ENCODE measurements at places on chromosomes 3 and 15. TPM values are rescaled to one million over a fixed set of nuclear protein-coding genes. Genes with fewer than 3 reads are reported as not detected.

- H3K36me3 ChIP-seq, result no peaks in the 10 kb centered on the region
- peaks cover 26% of the 10 kb centered on the region for H3K4me1 ChIP-seq
- peak overlapping the region; percentile 31 for H3K4me3 ChIP-seq
- H3K27me3 ChIP-seq, result no peaks in the 10 kb centered on the region
Measured at GRCh38 chr3:175432376-175433025, 573.4 kb downstream of the NAALADL2 start.

- DNase-seq, result peak; percentile 52
- no peak overlapping the region for H3K27ac ChIP-seq
- no peaks in the 10 kb centered on the region for H3K36me3 ChIP-seq
Measured at GRCh38 chr3:137771401-137772213, 7.5 kb downstream of the SOX14 start.

DNA sequence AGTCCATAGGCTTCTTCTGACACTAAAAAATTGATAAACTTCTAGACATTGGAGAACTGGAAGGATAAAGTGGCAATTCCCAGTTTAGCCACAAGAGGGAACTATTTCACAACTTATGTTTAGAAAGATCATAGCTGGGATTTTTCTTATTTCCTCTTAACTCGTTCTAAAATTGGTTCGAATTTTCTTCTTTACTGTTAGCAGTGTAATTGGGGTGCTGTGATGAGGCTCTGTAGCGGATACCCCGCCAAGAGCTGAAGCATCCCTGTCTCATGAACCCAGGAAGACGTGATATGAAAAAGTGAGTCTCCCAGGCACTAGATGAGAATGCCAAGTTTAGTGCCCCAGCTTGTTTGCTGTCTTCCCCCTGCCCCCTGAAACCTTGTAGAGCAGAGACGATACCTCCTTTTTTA lies 85.1 kb downstream of the PDCD6IP start:
- peaks cover 10% of the 10 kb centered on the region for H3K4me1 ChIP-seq
- peak overlapping the region; percentile 41 for H3K4me3 ChIP-seq
- no peaks in the 10 kb centered on the region for H3K36me3 ChIP-seq
- H3K27ac ChIP-seq, result no peak overlapping the region
- peak; percentile 81 for DNase-seq
- H3K27me3 ChIP-seq, result no peaks in the 10 kb centered on the region

GRCh38 chr3:106067711-106068110 lies 198.9 kb upstream of the CBLB start:
- H3K4me3 ChIP-seq, result no peak overlapping the region
- H3K27ac ChIP-seq, result no peak overlapping the region
- H3K36me3 ChIP-seq, result no peaks in the 10 kb centered on the region
- no peaks in the 10 kb centered on the region for H3K27me3 ChIP-seq

GRCh38 chr3:60609446-60609845 lies 641.8 kb downstream of the FHIT start:
- no peak for DNase-seq
- no peaks in the 10 kb centered on the region for H3K36me3 ChIP-seq
- peaks cover 8% of the 10 kb centered on the region for H3K4me1 ChIP-seq
- no peak overlapping the region for H3K27ac ChIP-seq
- H3K27me3 ChIP-seq, result no peaks in the 10 kb centered on the region
- H3K4me3 ChIP-seq, result no peak overlapping the region

ALDH1A3 gene
- total RNA-seq, result 61.6 TPM

GRCh38 chr3:151900884-151901643 lies 27.6 kb downstream of the SUCNR1 start:
- H3K4me3 ChIP-seq, result no peak overlapping the region
- no peaks in the 10 kb centered on the region for H3K27me3 ChIP-seq
- no peak overlapping the region for H3K27ac ChIP-seq

DNA sequence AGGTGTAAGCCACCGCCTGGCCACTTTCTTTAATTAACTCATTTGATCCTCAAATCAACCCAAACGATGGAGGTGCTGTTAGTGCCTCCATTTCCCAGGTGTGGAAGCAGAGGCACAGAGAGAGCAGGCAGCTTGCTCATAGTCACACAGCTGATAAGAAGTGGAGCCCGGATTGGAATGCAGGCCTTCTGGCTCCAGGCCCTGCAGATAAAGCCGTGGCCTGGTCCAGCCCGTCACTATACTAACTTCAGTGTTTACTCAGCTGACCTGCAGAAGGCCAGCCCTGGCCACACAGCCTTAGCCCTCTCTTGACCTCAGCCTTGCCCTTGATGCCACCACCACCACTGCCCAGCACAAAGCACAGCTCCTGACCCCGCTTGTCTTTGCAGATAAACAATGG lies 116.7 kb downstream of the NUP210 start:
- no peaks in the 10 kb centered on the region for H3K27me3 ChIP-seq
- DNase-seq, result peak; percentile 25
- peaks cover 7% of the 10 kb centered on the region for H3K4me1 ChIP-seq
- no peak overlapping the region for H3K27ac ChIP-seq

DNA sequence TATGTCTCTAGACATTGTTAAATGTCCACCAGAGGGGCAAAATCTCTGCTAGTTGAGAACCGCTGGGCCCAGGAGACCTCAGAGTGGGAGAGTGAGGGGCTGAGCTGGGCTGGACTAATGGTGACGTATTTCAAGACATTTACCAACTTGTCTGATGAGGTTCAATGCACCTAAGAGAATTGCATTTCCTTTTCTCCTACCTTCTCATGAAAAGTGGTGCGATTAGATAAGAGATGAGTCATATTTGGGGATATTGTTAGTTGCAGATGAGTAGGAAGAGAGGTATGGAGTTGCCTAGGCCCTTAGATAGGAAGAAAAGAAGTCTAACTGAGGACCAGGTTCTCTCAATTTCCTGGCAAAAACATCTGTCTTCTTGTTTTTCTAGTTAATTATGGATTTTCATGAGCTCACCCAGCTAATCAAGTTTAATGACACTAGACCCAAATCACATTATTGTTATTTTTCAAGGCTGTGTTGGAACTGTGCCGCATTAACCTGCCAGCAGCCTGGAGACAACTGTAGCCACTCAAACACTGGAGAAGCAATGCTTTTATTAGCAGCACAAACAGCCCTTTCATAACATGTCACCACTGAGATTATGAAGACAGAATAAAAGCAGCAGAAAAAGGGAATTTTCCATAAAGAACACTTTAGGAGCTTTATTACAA lies 144.2 kb downstream of the PDCD6IP start:
- H3K4me3 ChIP-seq, result no peak overlapping the region
- H3K4me1 ChIP-seq, result no peaks in the 10 kb centered on the region
- no peak overlapping the region for H3K27ac ChIP-seq
- DNase-seq, result peak; percentile 42

GRCh38 chr15:83061680-83062079 lies 5.4 kb downstream of the BTBD1 start:
- H3K36me3 ChIP-seq, result no peaks in the 10 kb centered on the region
- no peak overlapping the region for H3K4me3 ChIP-seq
- peaks cover 25% of the 10 kb centered on the region for H3K4me1 ChIP-seq
- no peaks in the 10 kb centered on the region for H3K27me3 ChIP-seq
- no peak for DNase-seq
- peak overlapping the region; percentile 17 for H3K27ac ChIP-seq

DNA sequence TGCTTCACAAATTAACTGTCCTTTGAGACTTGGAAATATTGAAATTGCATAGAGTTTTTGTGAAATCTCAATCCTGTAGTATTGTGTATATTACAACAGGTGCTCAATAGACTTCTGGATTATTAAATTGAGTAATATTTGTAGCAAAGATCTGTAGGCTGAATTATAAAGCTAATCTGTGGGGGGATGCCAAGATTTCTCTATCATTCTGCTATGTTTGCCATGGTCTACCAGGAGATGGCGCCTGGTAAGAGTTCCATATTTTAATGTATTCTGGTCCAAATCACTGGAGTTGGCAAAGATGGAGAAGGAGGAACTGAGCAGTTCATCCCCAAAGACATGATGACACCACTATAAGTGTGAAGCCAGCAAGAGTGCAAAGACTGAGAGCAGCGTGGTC lies 340.9 kb upstream of the TPRG1 start:
- H3K4me1 ChIP-seq, result peaks cover 4% of the 10 kb centered on the region
- no peak for DNase-seq
- no peak overlapping the region for H3K27ac ChIP-seq
- no peak overlapping the region for H3K4me3 ChIP-seq

NDN gene
- total RNA-seq, result 51.9 TPM

GRCh38 chr3:127719369-127719768 lies 46.6 kb downstream of the ABTB1 start:
- no peak overlapping the region for H3K27ac ChIP-seq
- H3K36me3 ChIP-seq, result peaks cover 3% of the 10 kb centered on the region
- H3K27me3 ChIP-seq, result no peaks in the 10 kb centered on the region
- H3K4me3 ChIP-seq, result no peak overlapping the region

SPATA12 gene
- total RNA-seq, result not detected

GRCh38 chr3:65888980-65889706 lies 149.6 kb downstream of the MAGI1 start:
- peaks cover 30% of the 10 kb centered on the region for H3K4me1 ChIP-seq
- DNase-seq, result peak; percentile 94
- H3K4me3 ChIP-seq, result peak overlapping the region; percentile 26
- no peaks in the 10 kb centered on the region for H3K27me3 ChIP-seq

- H3K4me3 ChIP-seq, result no peak overlapping the region
- H3K4me1 ChIP-seq, result peaks cover 5% of the 10 kb centered on the region
- H3K36me3 ChIP-seq, result no peaks in the 10 kb centered on the region
- DNase-seq, result peak; percentile 23
- H3K27me3 ChIP-seq, result peaks cover 2% of the 10 kb centered on the region
Measured at GRCh38 chr3:194339356-194339755, 11.8 kb downstream of the CPN2 start.

TRIM69 gene
- 14.7 TPM for total RNA-seq

GRCh38 chr3:188720636-188721035 lies 451.1 kb upstream of the TPRG1 start:
- H3K4me1 ChIP-seq, result peaks cover 6% of the 10 kb centered on the region
- peak; percentile 1 for DNase-seq
- H3K27ac ChIP-seq, result peak overlapping the region; percentile 10
- no peaks in the 10 kb centered on the region for H3K36me3 ChIP-seq

GRCh38 chr3:130480736-130481135 lies 36.2 kb upstream of the COL6A6 start:
- no peak overlapping the region for H3K27ac ChIP-seq
- H3K4me3 ChIP-seq, result no peak overlapping the region
- H3K4me1 ChIP-seq, result no peaks in the 10 kb centered on the region
- no peaks in the 10 kb centered on the region for H3K36me3 ChIP-seq

DNA sequence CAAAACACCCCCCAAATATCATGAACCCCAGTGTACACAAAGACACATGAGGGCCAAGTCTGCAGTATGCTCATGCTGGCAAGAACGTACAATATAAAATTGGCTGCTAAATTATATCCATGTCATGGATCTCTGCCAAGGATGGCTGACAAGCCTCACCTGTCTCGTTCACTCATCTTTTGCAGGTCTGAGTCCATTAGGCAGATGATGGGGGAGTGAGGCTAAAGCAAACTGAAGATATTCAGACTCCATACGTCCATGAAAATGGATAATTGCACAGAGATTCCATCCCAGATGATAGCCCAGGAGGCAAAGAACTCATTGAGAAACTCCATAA lies 122.3 kb upstream of the PTPRG start:
- H3K4me1 ChIP-seq, result no peaks in the 10 kb centered on the region
- no peak overlapping the region for H3K27ac ChIP-seq
- no peak for DNase-seq
- no peaks in the 10 kb centered on the region for H3K27me3 ChIP-seq
- H3K4me3 ChIP-seq, result no peak overlapping the region

GRCh38 chr15:79067969-79068368 lies 22.6 kb downstream of the RASGRF1 start:
- no peaks in the 10 kb centered on the region for H3K4me1 ChIP-seq
- no peaks in the 10 kb centered on the region for H3K36me3 ChIP-seq
- H3K27me3 ChIP-seq, result peaks cover 2% of the 10 kb centered on the region
- no peak overlapping the region for H3K27ac ChIP-seq
- DNase-seq, result no peak
- no peak overlapping the region for H3K4me3 ChIP-seq

- H3K4me3 ChIP-seq, result no peak overlapping the region
- no peaks in the 10 kb centered on the region for H3K27me3 ChIP-seq
- H3K36me3 ChIP-seq, result peaks cover 23% of the 10 kb centered on the region
- no peak overlapping the region for H3K27ac ChIP-seq
- no peaks in the 10 kb centered on the region for H3K4me1 ChIP-seq
Measured at GRCh38 chr15:56653107-56653506, 80.2 kb downstream of the ZNF280D start.

DNA sequence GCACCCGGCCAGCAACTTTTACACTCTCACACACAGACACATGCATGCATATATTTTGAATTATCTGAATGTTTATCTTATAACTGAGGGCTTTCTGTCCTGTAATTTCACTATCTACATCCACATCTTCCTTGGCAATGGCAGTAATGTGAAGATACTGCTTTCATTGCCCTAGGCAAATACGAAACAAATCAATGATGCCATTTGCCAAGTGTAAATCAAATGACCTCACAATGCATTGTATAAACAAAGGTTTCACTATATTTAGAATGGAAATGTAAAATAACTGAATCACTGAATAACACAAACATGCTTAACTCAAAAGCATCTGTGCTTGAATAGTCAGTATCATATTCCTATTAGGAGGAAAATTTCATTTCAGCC lies 455.6 kb downstream of the TBL1XR1 start:
- H3K27ac ChIP-seq, result no peak overlapping the region
- no peak for DNase-seq
- no peaks in the 10 kb centered on the region for H3K36me3 ChIP-seq
- no peak overlapping the region for H3K4me3 ChIP-seq
- H3K27me3 ChIP-seq, result no peaks in the 10 kb centered on the region

- H3K36me3 ChIP-seq, result no peaks in the 10 kb centered on the region
- H3K27me3 ChIP-seq, result peaks cover 12% of the 10 kb centered on the region
- peak; percentile 18 for DNase-seq
- H3K27ac ChIP-seq, result no peak overlapping the region
- peaks cover 5% of the 10 kb centered on the region for H3K4me1 ChIP-seq
Measured at GRCh38 chr15:70253461-70254156, 155.9 kb upstream of the TLE3 start.

GRCh38 chr15:73746883-73747282 lies 6.3 kb downstream of the INSYN1 start:
- H3K27me3 ChIP-seq, result peaks cover 23% of the 10 kb centered on the region
- no peak for DNase-seq
- no peak overlapping the region for H3K27ac ChIP-seq
- H3K36me3 ChIP-seq, result no peaks in the 10 kb centered on the region
- H3K4me3 ChIP-seq, result no peak overlapping the region

DNA sequence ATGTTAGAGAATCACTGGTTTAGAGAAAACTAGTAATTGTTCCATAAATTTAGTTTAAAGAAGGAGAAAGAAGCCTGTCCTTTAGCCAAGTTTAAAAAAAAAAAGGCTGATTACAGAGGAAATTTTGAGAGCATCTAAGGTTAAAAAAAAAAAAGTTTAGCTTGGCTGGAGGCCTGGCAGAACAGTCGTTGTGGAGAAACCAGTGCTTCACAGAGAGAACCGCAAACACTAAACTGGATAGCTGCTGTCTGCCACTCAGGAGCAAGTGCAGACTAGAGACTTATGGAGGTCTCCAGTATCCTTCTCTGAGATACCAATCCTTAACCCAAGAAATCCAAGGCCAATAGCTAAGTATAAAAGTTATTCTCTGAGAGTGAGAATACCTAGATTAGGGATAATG lies 84.8 kb upstream of the ANKRD28 start:
- peak; percentile 45 for DNase-seq
- H3K36me3 ChIP-seq, result no peaks in the 10 kb centered on the region
- no peak overlapping the region for H3K27ac ChIP-seq

- H3K36me3 ChIP-seq, result peaks cover 23% of the 10 kb centered on the region
- no peak overlapping the region for H3K4me3 ChIP-seq
Measured at GRCh38 chr3:64157150-64158035, 67.9 kb downstream of the PRICKLE2 start.

All from osteoblast (primary cell).